Small intestine (tissue), 16 donors: ENCODE measurements at places on chromosomes 13 and 19.

DNA sequence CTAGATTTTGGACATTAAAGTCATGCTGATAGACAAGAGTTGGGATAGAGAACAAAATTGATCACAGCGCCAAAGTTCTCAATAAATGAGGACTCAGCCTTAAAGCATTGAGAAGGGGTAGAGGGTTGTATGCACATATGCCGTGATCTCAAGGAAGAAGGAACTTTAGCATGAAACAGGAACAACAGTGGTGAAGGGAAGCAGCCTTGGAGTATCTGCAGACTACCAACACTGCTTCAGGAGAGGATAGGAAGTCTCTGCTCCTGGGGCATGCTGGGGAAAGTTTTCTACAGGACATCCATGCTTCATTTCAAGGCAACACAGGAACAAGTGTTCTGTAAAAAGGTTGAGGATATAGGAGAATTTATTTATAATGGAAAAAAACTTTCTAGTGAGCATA, 111.9 kb upstream of the MLNR start:
- DNase-seq: no peak
- no peak overlapping the region for H3K27ac ChIP-seq
- peaks cover 2% of the 10 kb centered on the region for H3K4me1 ChIP-seq

DNA sequence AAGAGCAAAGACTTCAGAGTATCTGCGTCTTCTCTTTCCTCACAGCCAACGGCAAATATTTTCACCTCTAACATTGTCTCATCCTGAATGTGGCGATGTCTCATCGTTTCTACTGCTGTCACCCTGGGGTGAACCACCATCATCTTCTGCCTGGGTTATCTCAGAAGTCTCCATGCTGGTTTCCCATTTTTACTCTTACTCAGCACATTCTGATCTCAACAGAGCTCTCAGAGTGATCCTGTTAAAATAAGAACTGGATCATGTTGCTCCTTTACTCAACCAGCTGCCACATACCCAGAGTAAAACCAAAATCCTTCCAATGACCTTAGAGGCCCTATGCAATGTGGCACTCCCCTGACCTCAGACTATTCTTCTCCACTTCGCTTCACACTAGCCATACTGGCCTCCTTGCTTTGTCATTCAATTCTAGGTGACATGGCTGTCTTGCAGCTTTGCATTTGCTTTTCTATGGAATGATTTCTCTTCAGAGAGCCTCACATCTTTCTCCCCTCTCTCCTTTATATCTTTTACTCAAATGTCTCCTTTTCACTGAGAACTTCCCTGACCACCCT, 7.8 kb upstream of the OLFM4 start:
- no peaks in the 10 kb centered on the region for H3K36me3 ChIP-seq
- no peak for DNase-seq
- no peaks in the 10 kb centered on the region for H3K27me3 ChIP-seq
- no peaks in the 10 kb centered on the region for H3K4me1 ChIP-seq
- H3K4me3 ChIP-seq: no peak overlapping the region
- H3K27ac ChIP-seq: no peak overlapping the region

DNA sequence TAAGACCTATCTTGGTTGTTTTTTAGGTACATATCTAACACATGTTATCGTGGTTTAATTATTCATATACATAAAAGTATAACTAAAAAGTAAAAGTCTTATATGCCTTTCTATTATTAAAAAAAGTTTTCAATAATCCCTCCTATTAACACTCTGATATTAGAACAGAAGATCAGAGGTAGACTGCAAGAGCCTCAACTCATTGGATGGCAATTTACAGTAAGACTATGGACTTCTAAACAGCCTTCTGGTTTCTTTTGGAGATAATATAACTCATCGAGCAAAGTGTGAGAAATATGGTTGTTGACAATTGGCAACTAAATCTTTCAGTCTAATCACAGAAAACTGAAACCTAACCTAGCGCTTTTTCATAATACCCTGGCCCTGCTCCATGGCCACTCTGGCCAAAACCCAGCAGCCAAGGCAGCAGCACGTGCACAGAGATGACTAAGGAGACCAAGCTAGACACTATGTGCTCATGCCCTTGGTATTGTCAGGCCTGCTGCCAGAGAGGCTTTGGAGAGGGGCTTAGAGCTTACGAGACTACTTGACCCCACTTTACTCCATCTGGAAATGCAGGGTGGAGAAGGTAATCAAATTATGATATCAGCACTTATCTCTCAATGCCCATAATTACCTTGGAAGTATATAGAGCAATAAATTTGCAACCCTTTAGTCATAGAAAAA, 40.6 kb upstream of the EEF1AKMT1 start:
- H3K27ac ChIP-seq: no peak overlapping the region
- peak; percentile 19 for DNase-seq
- peaks cover 4% of the 10 kb centered on the region for H3K36me3 ChIP-seq
- no peaks in the 10 kb centered on the region for H3K27me3 ChIP-seq
- no peak overlapping the region for H3K4me3 ChIP-seq

DNA sequence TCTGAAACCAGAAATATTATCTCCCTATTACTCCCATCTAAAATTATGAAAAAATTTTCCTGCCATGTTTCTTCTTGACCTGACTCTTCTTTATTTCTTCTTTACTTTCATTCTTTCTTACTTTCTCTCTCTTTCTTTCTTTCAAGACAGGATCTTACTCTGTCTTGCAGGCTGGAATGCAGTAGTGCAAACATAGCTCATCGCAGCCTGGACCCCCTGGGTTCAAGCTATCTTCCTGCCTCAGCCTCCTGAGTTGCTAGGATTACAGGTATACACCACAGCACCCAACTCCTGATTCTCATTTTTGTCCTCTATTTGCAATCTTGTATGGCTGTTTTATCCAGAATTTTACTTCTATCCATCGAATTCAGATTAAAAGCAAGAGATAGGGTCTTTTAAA, 631.1 kb downstream of the TBC1D4 start:
- DNase-seq: no peak
- no peaks in the 10 kb centered on the region for H3K4me1 ChIP-seq
- H3K27ac ChIP-seq: no peak overlapping the region
- H3K4me3 ChIP-seq: no peak overlapping the region
- no peaks in the 10 kb centered on the region for H3K27me3 ChIP-seq

GRCh38 chr19:46620716-46621115, 4.2 kb downstream of the PTGIR start:
- no peaks in the 10 kb centered on the region for H3K36me3 ChIP-seq
- H3K4me3 ChIP-seq: no peak overlapping the region
- H3K27me3 ChIP-seq: peaks cover 36% of the 10 kb centered on the region
- H3K4me1 ChIP-seq: peaks cover 17% of the 10 kb centered on the region

DNA sequence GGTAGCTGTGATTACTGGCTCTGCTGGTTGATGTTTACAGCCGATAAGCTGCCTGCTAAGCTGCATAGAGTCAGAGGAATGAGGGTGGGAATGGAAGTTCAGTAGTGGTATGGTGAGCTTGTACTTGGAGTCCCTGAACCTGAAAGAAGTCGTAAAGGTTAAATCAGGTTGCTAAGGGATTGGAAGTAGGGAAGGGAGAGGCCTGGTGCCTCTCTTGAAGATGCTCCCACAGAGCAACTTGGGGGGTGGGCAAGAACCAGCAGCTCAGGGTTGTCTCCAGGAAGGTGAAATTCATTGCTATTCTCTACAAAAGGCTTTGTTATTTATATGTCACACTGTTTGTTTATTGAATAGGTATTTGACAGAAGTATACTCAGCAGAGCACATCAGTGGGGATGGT, 73.8 kb upstream of the OLFM4 start:
- H3K27ac ChIP-seq: no peak overlapping the region
- H3K27me3 ChIP-seq: no peaks in the 10 kb centered on the region
- no peaks in the 10 kb centered on the region for H3K4me1 ChIP-seq
- DNase-seq: no peak
- no peak overlapping the region for H3K4me3 ChIP-seq

DNA sequence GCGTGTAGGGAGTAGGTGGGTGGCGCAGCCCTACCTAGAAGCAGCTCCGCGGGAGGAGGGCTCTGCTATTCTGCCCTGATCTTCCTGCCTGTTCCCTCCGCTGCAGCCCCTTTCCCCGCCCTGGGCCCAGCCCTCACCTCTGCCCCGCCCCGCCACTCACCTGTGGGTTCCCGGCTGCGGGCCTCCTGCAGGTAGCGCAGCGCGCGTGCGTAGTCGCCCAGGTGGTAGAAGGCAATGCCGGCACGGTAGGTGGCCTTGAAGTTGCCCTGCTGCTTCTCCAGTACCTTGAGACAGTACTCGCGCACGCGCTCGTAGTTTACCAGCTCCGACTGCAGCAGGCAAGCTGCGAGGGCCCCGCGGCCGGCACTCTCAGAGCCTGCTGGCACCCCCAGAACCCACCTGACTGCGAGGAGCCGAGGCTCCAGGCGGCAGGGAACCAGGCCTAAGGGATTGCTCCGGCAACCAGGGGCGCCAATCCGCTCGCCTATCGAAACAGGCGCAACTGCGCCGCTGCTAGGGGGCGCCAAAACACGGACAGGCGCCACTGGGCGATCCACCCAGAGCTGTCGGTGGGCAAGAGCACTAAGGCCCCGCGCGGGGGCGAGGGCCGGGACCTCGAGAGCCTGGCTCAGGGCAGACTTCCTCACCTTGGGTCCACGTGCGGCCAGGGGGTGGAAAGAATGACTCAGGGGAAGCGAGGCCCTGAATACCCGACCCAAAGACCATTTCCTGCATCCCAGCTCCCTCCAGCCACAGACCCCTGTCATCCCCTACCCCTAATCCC, 965 bp downstream of the TTC9B start:
- no peak overlapping the region for H3K27ac ChIP-seq
- peaks cover 11% of the 10 kb centered on the region for H3K27me3 ChIP-seq
- no peaks in the 10 kb centered on the region for H3K36me3 ChIP-seq
- peaks cover 11% of the 10 kb centered on the region for H3K4me1 ChIP-seq

DNA sequence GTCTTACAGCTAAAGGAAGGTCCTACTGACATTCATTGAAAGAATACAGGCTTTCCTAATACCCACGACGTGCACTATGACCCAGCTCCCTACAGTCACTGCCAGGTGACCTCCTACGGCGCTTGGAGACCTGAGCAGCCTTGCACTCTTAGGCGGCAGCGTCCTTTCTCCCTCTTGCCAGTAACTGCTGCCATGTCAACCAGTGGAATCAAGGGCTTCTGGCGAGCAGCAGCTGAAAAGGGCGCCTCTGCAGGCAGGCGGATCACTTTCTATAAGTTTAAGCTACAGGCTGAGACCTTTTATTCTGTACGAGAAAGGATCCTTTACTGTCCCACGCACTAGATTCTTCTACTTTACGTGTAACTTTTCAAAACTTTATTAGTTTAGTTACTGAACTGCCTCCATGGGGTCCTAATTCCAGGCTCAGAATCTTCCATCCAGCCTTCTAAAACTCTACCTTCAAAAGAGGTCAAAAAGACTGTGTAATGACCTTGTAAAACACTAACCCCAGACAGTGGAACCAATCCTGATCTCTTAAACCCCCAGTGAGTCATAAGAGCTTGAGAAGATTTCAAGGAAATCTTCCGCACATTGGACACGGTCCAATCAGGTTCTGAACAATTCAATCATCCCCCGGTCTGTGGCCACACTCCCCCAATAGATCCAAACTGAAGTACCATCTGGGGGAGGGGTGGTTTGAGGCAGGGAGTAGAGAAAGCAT, 1.9 kb downstream of the KCTD12 start:
- DNase-seq: no peak
- H3K27me3 ChIP-seq: no peaks in the 10 kb centered on the region
- peak overlapping the region; percentile 76 for H3K27ac ChIP-seq
- H3K4me3 ChIP-seq: no peak overlapping the region
- no peaks in the 10 kb centered on the region for H3K4me1 ChIP-seq

DNA sequence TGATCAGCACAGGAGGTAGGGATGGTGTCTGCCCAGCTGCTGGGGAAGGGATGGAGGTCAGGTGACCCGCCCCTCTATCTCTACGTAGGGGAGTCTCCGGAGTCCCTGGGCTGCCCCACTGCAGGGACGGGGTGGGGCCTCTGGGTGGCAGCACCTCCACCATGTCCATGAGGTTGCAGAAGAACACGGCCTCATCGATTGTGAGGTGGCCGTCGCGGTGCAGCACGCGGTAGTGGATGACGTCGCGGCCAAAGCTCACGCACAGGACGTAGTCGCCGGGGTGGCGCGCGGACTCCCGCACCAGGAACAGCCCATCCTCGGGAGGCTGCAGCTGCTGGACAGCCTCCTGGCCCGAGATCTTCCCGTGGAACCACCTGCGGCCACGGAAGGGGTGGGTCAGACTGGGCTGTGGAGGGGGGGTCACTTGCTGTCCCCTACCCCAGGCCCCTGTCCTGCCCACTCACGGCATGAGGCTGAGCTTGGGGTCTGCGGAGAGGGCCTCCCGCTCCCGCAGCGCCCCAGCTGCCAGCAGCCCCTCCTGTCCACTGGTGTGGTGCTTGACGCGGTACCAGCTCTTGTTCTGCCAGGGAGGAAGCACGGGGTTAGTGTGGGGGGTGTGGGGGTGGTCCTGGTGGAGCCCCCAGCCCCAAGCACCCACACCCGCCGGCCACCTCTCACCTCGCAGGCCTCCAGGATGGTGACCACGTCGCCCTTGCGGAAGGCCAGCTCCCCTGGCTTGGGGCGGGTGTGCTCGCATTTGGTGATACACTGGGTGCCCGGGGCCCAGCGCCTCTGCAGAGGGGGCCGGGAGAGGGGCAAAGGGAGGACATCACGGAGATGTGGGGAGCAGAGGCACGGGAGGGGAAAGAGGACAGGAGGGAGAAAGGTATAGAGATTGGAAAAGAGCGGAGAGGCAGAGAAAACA, 2.3 kb downstream of the MATK start:
- peaks cover 7% of the 10 kb centered on the region for H3K27me3 ChIP-seq
- no peak overlapping the region for H3K27ac ChIP-seq
- no peak for DNase-seq

- no peak overlapping the region for H3K4me3 ChIP-seq
- DNase-seq: no peak
- no peaks in the 10 kb centered on the region for H3K27me3 ChIP-seq
- peaks cover 51% of the 10 kb centered on the region for H3K36me3 ChIP-seq
These were observed 1.5 kb downstream of the NUMBL start for GRCh38 chr19:40688987-40689338.

DNA sequence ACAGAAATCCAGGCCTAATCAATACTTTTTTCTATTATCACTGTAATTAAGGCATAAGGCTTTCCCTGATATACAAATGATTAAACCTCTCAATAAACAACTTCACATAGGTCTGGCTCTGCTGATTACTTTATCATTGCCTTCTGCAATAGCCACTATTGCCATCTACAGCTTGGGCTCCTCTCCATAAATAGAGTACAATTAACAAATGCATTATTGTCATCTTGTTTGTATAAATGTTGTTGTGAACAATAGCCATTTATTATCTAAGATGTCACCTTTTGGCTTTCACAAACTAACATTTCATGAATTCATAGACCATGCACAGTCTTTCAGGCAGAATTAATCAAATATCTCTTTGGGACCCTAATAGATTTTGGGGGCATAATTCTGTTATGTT, 53.3 kb downstream of the NHLRC3 start:
- no peak overlapping the region for H3K27ac ChIP-seq
- H3K4me3 ChIP-seq: no peak overlapping the region
- H3K36me3 ChIP-seq: no peaks in the 10 kb centered on the region
- DNase-seq: no peak
- no peaks in the 10 kb centered on the region for H3K4me1 ChIP-seq
